Right cardiac atrium (tissue), 5 donors: ENCODE measurements at places on chromosomes 6 and 20.

DNA sequence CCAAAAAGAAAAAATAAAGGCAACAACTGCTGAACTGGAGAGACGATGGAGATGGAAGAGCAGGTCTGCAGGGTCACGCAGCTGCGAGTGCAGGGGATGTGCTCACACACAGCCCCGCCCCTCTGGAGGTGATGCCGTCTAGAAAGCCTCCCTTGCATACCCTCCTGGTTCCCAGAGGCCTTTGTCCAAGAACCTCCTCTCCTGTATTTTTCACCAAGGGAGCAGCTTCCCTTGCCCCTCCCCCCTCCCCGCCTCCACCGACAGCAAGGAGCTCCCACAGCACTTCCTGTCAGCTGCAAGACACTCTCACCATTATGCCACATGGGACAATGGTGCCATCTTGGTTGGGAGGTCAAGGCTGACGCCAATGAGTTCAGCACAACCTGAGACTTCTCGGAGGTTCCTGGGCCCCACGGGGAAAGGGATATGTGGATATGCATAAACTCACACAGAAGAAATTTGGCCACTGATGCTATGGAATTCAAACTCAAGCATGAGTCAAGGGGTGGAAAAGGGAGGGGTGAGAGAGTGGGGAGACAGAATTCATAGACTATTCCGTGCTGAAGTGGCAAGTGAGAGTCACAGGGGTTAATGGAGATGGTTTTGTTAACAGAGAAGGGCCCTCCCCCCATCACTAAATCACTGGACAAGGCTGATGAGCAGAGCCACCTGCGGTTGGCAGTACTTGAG lies 132.9 kb downstream of the SCML4 start:
- peak; percentile 40 for DNase-seq

GRCh38 chr20:19021406-19022117 lies 190.9 kb upstream of the SLC24A3 start:
- DNase-seq, result no peak

- no peak for DNase-seq
Measured at GRCh38 chr20:51120868-51121267, 98.0 kb upstream of the KCNG1 start.

- no peak for DNase-seq
Measured at GRCh38 chr6:19024737-19025136, 637.6 kb downstream of the RNF144B start.

- no peak for DNase-seq
Measured at GRCh38 chr6:16907991-16908390, 146.7 kb upstream of the ATXN1 start.

GRCh38 chr6:154619146-154619545 lies 108.7 kb upstream of the CNKSR3 start:
- no peak for DNase-seq

DNA sequence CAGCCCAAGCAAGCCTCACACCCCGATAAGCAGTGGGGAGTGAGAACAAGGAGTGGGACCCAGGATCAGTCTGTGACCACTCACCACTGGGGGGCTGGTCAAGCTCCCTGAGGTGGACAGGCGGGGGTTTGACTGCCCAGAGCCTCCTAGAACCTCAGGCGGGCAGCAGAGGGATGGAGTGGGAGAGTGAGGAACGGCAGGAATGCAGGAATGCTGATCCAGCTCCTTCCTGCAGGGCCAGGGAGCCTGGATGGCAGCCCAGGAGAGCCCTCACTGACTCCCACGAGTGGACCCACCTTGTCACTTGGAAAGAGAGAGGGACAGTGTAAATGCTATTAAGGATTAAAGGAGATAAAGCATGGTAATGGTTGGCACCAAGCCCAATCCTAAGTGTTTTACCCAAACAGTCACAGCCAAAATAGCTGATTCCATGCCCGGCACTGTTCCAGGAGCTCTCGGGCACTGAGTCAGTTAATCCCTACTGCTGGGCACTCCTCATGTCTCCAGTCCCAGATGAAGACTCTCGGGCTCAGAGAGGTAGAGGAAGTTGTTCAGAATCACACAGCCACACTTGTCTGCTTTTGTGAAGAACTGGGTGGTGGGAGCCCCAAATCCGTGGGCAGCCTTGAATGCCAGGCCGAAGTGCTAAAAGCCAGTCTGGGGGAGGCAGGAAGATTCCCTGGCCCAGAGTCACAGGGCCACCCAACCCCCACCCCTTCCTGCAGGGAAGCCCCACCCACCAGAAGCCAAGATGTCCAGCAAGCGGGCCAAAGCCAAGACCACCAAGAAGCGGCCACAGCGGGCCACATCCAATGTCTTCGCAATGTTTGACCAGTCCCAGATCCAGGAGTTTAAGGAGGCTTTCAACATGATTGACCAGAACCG lies 3.1 kb downstream of the MYL9 start:
- DNase-seq, result peak; percentile 82

- DNase-seq, result peak; percentile 84
Measured at GRCh38 chr6:111482188-111482958, 645 bp downstream of the REV3L start.

DNA sequence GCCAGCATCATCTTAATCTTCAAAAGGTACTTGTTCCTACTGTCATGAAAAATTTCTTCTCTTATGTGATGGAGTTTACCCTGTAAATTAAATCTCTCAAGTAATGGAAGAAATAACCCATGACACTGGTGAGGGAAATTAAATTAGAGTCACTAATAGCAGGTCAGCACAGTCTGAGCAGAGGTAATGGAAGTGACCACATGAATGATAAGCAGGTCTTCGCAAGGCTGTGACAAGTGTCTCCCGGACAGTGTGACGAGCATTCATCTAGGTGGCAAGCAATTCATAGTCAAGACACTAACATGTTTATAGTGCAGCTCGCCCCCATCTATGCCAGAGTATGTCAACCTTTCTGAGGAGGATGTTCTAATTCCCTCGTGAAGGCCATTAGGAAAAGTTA lies 249.2 kb downstream of the FRK start:
- DNase-seq, result no peak

DNA sequence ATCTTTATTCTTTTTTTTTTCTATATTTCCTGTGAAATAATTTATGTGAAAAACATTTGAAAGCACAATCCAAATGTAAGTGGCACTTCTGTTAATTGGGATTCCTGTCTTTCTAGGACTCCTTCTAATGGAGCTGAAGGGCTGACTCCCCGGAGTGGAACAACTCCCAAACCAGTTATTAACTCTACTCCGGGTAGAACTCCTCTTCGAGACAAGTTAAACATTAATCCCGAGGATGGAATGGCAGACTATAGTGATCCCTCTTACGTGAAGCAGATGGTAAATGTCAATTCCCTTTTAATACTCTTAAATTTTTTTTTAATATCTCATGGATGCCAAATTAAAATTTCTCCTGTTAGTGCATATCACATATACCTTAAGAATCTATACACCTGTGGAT lies 35.0 kb downstream of the CDC5L start:
- no peak for DNase-seq

DNA sequence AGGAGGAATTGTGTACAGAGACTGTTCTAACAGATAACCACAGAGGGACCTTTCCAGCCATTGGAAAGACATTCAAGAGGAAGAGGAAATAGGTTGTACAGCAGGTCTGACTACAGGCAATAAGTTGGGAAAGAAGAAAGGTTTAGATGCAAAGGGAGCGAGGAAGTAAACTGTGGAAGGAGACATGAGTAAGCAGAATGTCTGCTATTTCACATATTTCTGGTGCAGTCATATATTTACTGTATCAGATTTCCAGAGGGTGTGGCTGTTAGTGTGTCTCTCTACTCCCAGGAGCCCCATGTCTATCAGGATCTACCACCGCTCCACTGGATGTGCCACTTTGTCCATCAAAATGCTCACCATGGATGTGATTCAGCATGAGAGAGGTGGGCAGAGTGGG lies 25.9 kb downstream of the MRS2 start:
- no peak for DNase-seq

GRCh38 chr6:23478312-23478711 lies 647.7 kb upstream of the NRSN1 start:
- DNase-seq, result no peak

DNA sequence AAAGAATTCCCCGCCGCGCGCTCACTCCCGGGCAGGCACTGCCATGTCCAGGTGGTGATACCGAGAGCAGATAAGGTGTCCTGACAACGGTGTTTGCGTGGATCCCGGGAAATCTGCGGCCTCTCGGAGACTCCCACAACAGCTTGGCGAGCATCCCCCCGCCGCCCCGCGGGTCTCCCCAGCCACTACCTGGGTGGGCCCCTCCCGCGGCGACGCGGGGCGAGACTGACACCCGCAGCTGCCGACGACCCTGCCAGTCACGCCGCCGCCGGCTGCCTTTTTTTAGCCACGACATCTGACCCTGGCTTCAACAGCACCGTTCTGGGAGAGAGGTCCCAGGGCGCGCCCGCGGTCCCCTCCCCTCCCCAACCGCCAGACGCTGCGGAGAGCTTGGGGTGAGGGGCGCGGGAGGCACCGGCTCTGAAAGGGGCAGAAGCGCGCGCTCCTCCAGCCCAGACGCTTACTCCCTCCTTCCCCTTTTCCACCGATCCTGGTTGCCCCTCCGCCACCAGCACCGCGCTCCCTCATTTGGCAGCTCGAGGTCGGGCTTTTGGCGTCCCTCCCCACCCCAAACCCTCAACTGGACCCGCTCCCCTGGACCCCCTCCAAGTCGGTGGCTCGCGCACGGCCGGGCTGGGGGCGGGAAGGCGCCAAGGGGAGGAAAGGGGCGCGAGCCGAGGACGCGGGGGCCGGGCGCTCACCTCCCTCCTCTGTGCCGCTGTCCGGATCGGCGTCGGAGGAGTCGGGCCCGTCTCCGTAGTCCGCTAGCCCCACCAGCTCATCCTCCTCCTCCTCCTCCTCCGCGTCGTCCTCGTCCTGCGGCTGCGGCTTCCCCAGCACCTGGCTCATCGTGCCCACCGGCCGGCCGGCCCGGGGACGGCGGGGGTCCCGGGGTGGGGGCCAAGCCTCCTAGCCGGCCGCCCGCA lies 665 bp downstream of the RRAGD start:
- DNase-seq, result peak; percentile 72

GRCh38 chr6:44667226-44667625 lies 279.7 kb downstream of the CDC5L start:
- no peak for DNase-seq

GRCh38 chr20:9227896-9228615 lies 159.2 kb downstream of the PLCB4 start:
- no peak for DNase-seq

DNA sequence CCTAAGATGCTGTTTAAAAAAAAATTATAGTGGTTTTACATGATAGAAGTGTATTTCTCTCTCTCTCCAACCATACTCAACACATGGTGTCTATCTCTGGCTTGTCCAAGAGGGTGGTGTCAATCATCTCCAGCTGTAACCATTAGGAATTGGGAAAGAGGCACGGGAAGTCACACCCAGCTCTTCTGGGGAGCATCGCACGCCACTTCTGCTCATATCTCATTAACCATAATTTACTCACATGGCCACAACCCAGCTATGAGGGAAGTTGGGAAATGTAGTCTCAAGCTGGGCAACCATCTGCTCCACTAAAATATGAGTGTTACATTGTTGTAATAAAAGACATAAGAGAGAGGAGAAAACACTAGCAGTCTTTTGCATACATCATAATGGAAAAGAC lies 30.4 kb upstream of the TSHZ2 start:
- DNase-seq, result no peak

DNA sequence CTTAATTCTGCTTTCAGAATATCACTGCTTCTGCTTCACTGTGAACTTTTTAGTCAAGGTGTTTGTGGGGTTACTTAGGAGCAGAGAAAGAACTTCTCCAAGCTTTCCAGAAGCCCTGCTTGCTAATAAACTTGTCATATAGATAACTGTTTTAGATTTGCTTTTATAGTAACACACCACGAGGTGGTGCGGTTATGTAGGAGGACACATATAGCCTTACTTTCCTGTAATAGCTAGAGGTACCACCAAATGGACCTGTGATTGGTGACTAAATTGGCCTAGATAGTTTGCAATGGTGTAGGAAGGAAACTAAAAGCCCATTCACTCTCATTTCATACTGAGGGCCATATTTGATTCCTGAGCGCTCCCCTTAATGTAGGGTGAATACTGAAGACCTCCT lies 52.3 kb upstream of the BCLAF1 start:
- no peak for DNase-seq
